Cerebellar nuclear complex (tissue), 1 donor: ENCODE measurements at places on chromosomes 3 and 15.

- no peak for DNase-seq
These were observed 49.8 kb downstream of the NIPA2 start for GRCh38 chr15:22888120-22888859.

DNA sequence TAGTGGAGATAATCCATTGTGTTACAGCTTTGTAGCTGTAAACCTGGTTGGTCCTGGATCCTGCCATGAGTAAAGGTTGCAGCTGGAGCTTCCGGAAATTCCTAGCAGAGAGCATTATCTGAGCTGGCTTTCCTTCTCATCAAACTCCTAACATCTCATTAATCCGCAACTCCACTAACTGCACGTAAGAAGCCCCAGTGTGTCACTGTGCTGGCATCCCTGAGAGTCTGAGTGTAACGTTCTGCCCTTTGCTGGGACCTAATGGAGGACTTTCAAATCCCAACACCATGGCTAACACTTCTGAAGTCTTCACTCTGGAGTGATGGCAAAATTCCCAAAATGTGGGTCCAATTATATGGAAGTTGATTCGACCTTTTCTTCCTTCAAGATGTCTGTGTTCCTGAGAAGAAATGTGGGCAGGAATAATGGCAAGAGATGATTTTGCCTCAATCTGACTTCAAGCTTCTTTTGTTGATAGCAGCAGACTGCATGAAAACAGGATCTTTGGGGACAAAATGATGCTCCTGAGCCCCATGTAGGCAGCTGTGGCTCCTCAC lies 9.6 kb upstream of the TRPM1 start:
- DNase-seq, result no peak

GRCh38 chr15:58705105-58705504 lies 44.4 kb downstream of the ADAM10 start:
- no peak for DNase-seq

DNA sequence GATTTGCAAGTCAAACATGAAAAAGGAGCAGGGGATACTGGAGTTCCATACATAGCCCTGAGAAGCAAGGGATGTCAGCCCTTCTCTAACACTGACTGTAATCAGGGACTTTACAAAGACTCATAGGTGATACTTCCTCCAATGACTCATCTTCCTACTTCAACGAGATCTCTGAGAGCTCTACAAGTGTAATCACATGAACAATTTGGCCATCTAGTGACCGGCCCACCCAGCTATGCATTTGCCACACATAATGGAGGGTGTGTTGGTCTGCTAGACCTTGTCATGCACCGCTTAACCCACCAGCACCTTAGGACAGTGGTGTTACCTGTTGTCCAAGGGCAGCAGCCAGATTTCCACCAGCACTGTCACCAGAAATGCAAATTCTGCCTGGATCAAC lies 75.3 kb downstream of the NCEH1 start:
- no peak for DNase-seq

DNA sequence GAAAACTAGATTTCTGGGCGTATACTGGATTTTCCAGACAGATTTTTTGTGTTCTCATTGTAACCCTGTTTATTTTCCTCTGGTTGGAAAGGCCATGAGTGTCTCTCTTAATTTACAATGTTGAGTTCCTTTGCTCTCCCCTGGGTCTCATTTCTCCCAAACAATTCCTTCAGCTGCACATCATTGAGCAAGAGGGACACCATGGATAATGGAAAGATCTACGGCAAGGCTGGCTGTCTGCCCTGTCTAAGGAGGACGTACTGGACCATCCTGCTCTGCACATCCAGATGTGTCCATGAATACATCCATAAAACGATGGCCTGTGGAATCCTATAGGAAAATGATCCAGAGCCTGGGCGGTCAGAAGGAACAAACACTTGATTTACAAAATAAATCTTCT lies 258.1 kb upstream of the MCTP2 start:
- no peak for DNase-seq

DNA sequence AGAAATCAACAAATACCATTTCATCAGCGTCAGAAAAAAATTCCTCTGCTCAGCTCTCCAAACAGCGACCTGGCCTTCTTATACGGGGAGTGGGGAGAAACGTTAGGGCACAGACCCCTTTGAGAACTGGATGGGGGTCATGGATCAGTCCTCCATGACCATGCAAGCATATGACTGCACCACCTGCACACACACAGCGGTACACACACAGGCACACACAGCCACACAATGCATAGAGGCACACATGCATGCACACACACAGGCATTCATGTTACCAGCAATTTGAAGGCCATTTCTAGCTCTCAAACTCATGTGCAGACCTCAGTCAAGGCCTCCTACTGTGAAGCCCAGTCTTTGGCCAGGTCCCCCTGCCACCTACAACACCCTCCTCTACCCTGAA lies 50.2 kb downstream of the SLC41A3 start:
- no peak for DNase-seq

GRCh38 chr15:51119120-51119519 lies 24.4 kb upstream of the TNFAIP8L3 start:
- DNase-seq, result no peak

DNA sequence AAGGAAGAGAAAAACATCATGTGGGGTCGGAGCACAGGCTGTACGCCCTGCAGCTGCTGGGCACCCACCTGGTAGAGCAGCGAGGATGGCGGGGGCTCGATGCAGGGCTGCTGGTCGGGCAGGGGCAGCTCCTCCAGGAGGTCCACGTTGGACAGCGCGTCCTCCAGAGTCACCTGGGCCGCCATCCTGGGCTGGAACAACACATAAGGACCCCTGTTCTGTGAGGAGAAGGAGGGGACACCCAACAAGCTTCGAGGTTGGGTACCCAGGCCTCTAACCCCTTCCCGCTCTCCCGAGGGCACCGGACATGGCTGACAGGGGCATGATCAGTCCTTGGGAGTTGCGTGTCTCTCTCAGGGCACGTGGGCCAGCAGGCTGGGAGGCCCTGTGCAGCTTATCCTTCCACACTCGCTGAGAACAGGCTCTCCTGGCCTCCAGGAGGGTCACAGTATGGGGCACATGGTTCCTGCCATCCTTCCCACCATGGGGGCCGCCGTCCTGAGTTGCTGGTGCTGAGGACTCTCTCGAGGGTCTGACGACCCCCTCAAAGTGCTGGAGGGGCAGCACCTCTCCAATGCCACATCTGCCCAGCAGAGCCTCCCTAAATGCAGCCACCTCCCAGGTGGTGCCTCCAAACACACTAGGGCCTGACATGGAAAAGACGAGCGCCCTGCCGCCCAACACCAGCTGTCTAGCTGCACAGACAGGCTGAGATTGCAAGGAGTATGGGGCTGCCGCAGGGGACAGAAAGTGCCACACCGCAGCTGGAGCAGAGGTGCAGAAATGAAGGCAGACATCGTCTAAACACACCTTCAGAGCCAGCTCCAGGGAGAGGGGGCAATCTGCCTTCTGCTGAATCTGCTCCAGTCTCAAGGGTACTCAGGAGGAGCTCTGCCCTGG lies 32.8 kb downstream of the CYFIP1 start:
- no peak for DNase-seq

DNA sequence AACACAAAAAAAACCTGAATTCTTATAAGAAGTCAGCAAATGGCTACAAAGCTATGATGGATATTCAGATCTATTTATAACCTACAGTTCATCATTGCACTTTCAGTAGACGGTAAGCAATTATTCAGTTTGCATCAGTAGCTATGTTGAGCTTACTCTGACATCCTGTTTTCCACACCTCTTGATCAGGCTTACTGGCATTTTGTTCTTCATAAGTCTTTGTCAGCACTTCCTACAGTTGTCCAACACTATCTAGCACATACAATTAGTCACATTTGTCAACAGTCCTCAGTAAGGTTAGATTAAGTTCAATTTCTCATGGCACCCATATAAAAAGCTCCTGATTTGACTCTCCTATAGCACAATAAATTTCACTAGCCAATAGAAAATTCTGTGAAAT lies 71.2 kb upstream of the ST3GAL6 start:
- no peak for DNase-seq

GRCh38 chr3:188421836-188422540 lies 268.0 kb downstream of the LPP start:
- no peak for DNase-seq

GRCh38 chr15:98599909-98600691 lies 48.2 kb upstream of the IGF1R start:
- no peak for DNase-seq

- DNase-seq, result no peak
These were observed 73.3 kb upstream of the PYGO1 start for GRCh38 chr15:55661428-55661827.

GRCh38 chr15:38260077-38260476 lies 7.4 kb downstream of the SPRED1 start:
- DNase-seq, result no peak
